ENCODE measurements at places on chromosomes 7 and 10.

DNA sequence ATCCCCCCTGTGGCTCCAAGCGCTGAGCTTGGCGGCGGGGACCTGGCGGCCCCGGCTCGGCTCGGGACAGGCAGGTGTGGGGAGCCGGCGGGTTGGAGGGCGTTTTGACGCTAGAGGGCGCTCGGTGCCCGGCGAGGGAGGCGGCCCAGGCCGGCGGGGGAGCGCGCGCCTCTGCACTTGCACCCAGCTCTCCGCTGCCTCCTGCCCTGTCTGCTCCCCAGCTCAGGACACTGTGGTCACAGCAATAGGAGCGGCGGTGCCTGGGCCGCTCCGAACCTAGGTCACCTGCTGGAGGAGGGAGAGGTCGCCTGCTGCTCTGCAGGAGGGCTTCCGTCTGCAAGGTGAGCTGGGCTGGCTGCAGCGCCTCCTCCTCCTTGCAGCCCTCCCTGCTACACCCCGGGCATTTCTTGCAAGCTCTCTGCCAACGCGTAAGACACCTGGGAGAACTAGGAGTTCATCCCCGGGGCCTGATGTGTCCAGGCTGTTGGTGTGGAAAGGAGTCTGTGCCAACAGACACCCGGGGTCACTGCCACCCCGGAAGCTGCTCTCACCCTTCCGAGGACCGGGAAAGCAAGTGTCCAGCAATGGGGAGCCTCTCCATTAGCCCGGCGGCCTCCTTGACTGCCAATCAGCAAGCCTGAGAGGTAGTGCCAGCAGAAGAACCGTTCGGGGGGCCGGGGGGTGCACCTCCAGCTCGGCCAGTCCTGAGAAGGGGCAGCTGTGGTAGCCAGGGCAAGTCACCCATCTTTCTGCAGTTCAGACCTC lies 620.4 kb downstream of the GALNT17 start:
- no peak for DNase-seq

- DNase-seq: no peak
These were observed 37.3 kb downstream of the PAX2 start for GRCh38 chr10:100782461-100783244.

DNA sequence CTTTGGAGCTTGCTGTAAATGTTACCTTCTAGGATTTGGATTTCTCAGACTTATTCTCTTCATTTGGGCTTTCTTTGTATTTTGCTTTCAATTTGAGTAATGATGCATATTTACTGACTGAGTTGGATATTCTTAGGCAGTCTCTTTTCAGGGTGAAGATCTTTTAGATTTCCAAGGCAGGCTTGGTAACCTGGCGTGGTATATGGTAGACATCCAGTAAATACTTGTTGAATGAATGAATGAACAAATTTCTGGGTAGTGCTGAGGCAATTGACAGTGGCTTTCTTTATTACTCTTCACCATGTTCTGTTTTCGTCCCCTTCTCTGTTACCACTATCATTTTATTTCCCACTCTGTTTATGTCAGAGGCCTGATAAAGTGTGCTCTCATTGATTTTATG lies 27.1 kb downstream of the BBS9 start:
- no peak for DNase-seq

GRCh38 chr10:62356447-62356846 lies 17.7 kb upstream of the ZNF365 start:
- DNase-seq: no peak

DNA sequence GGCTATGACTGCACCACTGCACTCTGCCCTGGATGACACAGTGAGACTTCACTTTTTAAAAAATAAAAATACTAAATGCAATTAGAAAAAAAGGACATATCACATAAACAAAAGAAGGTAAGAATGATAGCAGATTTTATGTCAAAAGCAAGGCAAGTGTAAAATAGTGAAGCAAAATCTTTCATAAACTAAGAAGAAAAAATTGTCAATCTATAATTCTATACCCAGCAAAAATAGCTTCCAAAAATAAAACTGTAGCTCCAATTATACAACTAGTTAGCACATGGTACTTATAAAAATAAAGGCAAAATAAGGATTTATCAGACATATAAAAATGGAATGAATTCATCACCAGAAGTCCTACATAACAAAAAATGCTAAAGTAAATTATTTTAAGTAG lies 85.4 kb upstream of the SVIL start:
- DNase-seq: no peak

- no peak for DNase-seq
These were observed 385 bp upstream of the C10orf90 start for GRCh38 chr10:126670895-126671261.

DNA sequence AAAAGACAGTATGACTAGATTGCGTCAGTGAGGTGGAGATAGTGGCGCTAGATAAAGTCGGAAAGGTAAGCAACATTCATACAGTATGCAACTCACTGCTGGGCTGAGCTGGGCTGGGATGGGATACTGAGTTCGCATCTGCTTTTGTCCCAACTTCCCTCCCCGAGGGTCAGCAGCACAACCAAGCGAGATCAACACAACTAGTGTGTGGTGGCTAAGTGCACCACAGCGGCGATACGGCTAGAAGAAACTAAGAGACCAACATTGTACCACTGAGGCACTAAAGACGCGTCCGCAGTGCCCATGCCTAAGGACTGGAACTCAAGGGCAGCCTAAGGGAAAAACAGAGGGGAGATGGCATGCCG lies 467 bp downstream of the EXOSC1 start:
- DNase-seq: no peak

GRCh38 chr10:36612436-36612835 lies 513.0 kb upstream of the ANKRD30A start:
- no peak for DNase-seq

DNA sequence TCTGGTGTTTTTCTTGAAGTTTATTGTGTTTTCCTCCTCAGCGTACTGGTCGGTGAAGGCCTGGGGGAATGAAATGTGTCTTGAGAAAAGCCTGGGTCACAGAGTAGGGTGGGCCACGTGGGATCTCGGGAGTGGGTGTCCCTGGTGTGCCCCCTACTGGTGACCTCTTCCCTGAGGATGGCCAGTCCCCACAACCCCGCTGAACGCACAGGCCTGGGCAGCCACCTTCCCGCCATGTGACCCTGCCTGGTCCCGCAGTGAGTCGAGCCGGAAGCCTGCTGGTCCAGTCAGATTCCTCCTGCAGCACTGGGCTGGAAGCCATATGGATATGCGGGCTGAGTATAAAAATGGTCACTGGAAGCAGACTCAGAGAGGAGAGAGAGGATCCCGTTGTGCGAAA lies 52.9 kb upstream of the GNA12 start:
- no peak for DNase-seq

GRCh38 chr7:78115876-78116275 lies 317.3 kb downstream of the PHTF2 start:
- DNase-seq: no peak

- DNase-seq: no peak
These were observed 43.6 kb upstream of the LRRC17 start for GRCh38 chr7:102869195-102869594.

GRCh38 chr7:151018421-151019129 lies 5.7 kb downstream of the ATG9B start:
- DNase-seq: no peak

DNA sequence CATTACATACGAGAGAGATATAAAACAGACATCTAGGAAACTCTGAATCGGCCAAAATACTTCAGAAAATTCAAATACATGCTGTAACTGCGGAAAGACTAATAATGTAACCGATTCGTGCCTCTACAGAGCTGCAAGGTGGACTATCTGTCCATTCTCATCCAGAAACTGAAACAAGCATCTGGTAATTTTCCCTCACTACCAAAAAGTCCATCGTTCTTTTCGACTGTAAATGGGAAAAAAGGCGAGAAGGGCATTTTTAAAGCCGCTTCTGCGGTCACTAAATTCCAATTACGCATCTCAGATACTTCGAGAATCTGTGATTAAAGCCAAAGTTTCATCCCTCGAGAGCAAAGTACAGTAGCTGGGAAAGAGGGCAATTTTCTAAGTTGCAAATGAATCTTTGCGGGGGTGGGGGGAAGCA lies 1.3 kb downstream of the OGA start:
- DNase-seq: no peak

DNA sequence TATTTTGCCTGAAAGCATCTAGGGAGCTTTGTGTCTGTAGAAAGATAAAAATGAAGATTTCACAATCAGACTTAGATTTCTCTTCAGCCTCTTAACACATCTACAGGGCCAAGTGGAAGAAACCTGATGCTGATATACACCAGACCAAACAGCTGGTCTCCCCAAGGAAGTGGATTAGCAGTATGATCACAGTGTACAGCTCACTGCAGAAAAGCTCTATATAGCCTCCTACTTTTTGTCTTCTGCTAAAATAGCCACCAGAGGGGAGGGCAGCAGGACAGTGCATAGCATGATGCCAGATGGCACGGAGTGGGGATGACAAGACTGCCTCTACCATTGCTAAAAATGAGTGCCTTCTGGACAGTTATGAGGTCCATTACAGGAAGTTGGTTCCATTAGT lies 16.0 kb downstream of the FAM13C start:
- DNase-seq: no peak

DNA sequence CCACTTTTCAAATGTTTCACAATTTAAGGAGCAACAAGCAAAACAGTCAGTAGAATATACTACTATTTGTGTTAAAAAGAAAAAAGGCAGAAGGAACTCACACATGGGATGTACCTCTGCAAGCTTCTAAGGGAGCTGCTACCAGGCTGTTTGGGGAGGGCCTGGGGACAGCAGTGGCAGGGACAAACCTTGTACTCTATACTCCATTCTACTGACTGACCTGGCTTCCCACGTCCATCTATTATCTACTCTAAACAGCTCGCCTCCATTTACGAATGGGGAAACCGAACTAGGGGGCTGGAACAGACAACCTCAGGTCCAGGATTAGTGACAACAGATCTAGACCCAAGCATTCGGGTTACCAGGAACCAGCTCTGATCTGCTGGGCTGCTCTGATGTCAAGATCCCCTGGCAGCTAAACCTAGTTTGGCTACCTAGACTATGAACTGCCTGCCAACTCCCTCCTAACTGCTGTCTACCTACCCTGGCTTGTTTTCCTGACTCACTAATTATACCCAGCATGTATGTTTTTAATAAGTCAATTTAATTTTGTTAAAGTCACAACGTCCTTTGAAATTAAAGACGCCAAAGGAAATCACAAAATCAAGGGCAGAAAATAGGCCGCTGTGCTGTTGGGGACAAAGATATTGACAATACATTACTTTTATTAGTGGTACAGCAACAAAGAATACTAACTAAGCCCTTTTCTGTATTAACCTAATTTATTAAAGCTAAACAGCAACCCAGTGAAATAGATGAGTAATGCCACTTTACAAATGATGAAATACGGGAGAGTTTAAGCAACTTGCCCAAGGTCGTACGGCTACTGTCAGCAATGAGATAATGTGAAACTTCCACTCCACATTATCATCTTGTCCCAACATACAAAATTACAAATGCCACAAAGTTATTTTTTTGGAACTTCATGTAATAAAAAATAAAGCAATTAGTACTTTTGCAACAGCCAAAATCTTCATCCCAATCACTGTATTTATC lies 5.3 kb downstream of the PSAP start:
- no peak for DNase-seq
